GM23248 (cell line): ENCODE measurements at places on chromosomes 3 and 15.

DNA sequence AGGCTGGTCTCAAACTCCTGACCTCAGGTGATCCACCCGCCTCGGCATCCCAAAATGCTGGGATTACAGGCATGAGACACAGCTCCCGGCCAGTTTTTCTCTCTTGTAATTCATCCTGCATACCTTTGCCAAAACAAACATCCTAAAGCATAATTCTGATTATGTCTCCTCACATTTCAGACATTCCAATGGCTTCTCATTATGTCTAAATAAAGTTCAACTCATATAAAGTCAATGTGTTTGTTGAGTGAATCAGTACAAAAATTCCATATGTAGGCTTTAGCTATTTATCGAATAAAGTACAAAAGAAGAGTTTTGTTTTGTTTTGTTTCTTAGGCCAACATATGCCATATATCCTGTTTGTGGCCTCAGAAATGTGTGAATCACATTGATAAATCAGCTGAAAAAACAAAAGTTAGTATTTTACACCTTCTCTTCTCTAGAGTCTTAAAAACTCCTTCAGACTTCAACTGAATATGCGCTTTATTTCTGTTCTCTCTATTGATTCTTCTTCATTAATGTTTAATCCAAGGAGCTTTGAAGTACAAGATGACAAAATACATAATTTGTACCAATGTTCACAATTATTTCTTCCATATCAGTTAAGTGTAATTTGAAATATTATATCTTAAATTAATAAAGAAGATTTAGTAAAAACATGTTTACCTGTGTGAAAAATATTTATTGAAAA lies 165.8 kb downstream of the MECOM start:
- no peak for DNase-seq

DNA sequence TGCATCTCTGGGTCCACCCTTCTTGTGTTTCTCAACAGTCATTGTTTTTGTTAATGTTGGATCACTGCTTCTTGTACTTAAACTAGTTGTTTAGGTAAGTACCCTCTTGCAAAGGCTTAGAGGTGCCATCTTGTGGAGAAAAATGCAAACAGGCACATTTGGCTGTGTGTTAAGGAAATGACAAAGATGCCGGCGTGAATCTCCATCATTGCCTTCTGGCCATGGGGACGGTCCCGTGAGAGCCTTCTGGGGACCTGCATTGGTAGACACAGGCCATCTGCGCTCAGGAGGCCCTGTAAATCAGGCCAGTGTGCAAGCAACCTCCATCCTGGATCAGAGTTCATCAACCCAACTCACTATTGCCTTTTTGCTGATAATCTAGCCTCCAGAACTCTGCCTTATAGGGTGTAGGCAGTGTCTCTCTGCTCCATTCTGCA lies 158.6 kb upstream of the NR2E3 start:
- DNase-seq: peak; percentile 72

- peak; percentile 16 for DNase-seq
Measured at GRCh38 chr15:39828374-39828931, 45.8 kb upstream of the FSIP1 start.

DNA sequence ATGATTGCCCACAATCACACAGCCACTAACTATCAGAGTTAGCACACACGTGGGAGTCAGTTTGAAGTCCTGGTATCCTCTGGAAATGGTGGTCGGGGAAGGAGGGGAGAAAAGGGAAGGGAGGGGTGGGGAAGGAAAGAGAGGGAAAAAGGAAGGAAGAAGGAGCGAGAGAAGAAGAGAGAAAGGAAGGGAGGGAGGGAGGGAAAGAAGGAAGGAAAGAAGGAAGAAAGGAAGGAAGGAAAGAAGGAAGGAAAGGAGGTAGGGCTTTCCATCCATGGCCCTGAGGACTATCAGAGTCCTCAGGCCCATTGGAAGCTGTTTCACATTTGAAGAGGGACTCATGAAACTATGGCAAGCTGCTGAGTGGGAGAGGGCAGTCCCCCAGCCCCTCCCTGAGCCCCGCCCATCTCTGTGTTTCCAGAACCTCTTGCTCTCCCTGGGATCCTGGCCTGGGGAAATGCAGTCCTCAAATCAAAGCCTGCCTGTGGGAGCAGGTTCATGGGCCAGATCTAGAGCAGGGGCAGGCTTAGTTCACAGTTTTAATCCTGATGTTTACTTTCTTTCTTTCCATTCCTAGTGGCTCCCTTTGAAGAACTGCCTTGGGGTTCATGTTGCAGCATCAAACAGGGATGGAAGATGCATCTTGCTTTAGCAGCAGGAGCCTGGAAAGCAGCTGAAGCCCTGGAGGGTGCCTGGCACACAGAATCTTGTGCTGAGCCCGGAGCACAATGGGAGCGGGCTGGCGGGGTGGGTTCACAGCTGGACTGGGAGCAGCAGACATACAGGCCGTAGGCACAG lies 66.1 kb upstream of the GLCE start:
- DNase-seq: no peak

DNA sequence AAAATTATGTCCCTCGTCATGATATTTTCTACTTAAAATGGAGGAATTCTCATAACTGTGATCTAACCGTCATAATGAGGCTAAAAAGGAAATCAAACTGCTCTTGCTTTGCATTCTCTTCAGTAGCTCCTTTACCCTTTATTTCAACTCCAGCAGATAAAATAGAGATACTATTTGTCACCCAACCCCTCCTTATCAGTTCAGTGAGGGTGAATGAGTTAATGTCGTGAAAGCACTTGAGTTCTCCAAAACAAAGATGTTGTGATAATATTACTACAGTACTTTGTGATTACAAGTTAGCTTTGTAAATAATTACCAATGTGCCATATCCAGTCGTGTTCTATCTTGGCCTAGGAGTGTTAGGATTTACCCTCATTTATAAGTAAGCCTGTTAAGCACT lies 63.4 kb upstream of the ANKRD28 start:
- DNase-seq: no peak

GRCh38 chr15:60420203-60420716 lies 22.5 kb upstream of the ANXA2 start:
- DNase-seq: no peak

GRCh38 chr15:86336051-86336788 lies 256.5 kb downstream of the AGBL1 start:
- DNase-seq: peak; percentile 38

DNA sequence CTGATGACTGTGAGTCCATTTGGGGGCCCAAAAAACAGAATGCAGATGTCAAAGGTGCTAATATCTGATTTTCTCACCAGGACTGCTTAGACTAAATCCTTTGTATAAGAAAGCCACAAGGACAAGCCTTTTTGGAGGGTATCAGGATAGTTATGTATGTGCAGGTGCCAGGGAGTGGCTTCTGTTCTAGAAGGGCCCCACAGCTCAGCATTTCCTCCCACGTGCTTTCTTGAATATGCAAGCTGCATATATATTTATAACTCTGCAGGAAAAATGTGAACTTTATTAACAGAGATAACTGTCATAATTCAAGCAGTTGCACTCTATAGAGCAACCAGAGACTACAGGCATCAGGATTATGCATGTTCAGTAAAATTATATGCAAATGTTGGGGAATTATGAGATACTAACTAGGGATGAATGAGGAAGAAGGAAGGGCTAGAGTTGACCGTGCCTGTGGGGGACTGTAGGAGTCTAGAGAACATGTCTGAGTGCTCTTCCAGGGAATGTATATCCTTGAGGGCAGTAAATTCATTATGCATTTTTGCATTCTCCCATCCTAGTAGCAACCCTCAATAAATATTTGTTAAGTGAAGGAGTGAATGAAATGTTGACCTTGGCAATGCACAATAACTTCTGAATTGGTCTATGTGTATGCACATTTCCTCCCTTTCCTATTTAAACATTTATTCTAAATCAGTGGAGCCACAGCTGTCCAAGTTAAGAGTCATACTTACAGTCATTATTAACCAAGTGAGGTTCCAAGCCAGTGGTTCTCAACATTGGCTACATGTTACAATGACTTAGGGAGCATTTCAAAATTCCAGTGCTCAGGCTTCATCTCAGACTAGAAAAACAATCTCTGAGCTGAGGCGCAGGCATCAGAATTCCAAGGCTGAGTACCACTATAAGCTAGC lies 94.8 kb upstream of the ANKRD28 start:
- DNase-seq: peak; percentile 75

GRCh38 chr3:78666470-78666800 lies 1101.4 kb downstream of the ROBO1 start:
- DNase-seq: peak; percentile 66

DNA sequence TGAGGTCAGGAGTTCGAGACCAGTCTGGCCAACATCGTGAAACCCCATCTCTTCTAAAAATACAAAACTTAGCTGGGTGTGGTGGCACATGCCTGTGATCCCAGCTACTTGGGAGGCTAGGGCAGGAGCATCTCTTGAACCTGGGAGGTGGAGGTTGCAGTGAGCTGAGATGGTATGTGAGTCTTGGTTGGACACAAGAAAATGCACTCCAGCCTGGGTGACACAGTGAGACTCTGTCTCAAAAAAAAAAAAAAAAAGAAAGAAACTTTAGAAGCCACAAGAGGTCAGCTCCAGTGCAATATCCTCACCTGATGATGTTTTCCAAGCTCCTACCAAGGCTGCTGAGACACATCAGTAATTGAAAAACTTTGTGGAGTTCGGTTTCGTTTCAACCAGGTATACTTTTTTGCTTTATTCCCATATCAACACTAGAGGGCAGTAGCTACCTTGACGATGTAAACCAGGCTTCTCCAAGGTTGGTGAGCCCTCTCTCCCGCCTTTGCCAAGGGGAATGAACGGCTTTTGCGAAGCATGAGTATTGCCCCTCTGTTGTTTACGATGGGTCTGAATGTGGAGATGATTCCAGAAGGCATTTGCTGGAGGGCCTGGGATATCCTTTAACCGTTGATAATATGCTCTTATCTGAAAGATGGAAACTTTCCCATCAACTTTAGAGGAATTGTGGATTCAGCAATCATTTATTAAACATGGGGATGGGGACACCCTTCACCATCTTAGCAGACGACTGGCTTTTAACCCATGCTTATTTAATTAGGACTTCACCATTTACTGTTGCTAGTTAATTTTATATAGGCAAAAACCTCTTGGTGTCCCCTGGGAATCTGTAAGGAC lies 202.8 kb downstream of the SV2B start:
- peak; percentile 76 for DNase-seq

GRCh38 chr3:102159810-102160451 lies 274.9 kb upstream of the ZPLD1 start:
- DNase-seq: no peak

DNA sequence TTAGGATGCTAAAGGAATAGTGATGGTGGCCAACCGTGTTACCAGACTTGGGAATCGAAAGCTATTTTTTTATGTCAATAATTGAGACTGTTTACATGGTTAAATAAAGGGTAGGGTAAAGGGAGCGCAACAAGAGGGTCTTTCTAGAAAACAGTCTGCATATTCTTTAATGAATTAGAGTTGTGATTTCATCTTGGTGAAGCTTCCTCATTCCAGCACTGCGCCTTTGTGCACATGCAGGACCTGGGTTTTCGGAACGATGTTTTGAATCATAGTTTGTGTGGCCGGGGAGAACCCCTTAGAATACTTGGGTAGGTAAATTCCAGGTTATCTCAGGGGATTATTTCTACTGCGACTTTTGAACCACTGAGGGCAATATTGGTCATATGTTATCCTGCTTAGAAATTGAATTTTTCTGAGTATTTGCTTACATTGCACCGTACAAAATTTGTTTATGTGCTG lies 1.3 kb downstream of the PIK3CA start:
- DNase-seq: peak; percentile 74

- no peak for DNase-seq
Measured at GRCh38 chr3:106768941-106769480, 608.2 kb upstream of the CCDC54 start.

- no peak for DNase-seq
Measured at GRCh38 chr15:99432271-99433025, 133.3 kb upstream of the MEF2A start.

DNA sequence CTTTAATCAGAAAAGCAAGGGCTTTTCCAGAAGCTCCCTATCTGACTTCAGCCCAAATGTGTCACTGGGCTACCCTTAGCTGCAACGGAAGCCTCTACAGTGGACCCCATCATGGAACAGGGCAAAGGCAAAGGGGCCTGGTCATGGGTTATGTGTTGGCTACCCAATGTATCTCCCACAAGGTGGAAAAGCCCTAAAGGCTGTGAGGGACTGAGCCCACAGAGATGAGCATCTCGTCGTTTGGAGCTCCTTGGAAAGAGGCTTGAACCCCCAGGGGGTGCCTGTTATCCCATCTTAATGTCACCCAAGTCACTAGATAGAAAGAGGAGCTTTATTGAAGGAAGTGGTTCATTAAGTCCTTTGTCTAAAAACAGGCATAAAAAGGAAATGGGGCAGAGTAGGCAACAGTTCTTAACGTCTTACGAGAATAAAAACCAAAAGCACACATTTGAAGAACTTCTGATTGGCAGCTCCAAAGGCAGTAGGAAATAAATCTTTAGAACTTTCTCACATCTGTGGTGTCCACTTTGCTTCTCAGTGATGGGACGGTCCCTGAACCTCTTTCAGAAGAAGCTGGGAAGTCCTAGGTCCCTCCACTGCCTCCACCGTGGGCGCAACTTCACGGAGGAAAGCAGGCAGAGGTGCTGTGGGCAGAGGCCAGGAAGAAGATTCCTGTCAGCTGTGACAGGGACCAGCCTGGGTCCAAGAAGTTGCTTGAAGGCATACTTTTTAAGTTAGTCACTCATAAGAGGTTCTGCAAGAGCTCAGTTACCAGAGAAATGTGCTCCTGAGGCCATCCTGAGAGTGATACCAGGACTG lies 93.7 kb downstream of the MYLK start:
- peak; percentile 67 for DNase-seq

DNA sequence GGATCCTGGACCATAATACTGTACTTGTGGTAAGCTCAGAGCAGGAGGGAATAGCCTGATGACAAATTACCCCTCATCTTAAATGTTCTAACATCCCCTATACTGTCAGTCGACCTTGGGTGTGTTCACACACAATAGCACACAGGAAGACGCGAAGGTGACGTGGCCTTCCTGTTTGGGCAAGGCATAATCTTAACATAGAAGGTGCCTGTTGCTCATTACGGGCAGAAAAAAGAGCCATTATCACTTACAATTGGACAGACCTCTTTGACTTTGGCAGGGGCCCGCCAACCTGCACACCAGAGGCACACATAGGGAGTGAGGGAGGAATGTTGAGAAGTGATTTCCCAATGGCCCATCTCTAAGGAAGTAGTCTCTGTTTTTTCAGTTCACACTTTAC lies 144.2 kb downstream of the ANO10 start:
- no peak for DNase-seq

GRCh38 chr15:101107101-101107500 lies 144.7 kb downstream of the CHSY1 start:
- DNase-seq: no peak

DNA sequence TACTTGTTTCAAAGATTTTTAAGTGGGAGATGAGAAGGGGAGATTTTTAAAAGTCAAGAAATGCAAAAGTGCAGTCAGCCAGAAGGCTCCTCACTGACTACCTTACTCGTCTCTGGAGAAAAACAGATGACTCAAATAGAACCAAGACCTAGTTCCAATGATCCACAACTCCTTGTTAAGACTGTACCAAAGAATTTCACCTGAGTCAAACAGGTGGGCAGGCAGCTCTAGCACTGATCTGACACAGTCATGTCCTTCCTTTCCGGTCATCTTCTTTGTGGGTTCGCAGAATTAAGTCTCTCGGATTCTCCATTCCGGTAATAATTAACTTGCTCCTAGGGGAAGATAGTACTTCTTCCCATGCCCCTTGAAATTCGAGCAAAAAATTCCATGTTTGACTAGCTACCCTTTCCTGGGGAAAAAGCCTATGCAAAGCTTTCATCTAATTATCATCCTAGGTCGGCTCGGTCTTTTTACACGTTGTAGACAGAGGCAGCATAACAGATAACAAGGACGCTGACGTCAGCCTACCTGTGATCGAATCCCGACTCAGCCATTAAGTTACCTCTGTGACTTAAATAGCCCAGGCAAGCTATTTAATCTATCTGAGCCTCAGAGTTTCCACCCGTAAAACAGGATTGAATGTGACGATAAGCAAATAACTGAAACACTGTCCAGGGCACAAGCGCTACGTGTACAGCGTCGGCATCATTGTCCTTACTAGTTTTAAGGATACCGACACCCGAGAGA lies 758 bp downstream of the SELENOK start:
- peak; percentile 59 for DNase-seq
